ENCODE measurements at places on chromosomes 5 and 9. TPM values are rescaled to one million over a fixed set of nuclear protein-coding genes. Genes with fewer than 3 reads are reported as not detected.

The PDE8B gene
- 0.70 TPM for total RNA-seq

DNA sequence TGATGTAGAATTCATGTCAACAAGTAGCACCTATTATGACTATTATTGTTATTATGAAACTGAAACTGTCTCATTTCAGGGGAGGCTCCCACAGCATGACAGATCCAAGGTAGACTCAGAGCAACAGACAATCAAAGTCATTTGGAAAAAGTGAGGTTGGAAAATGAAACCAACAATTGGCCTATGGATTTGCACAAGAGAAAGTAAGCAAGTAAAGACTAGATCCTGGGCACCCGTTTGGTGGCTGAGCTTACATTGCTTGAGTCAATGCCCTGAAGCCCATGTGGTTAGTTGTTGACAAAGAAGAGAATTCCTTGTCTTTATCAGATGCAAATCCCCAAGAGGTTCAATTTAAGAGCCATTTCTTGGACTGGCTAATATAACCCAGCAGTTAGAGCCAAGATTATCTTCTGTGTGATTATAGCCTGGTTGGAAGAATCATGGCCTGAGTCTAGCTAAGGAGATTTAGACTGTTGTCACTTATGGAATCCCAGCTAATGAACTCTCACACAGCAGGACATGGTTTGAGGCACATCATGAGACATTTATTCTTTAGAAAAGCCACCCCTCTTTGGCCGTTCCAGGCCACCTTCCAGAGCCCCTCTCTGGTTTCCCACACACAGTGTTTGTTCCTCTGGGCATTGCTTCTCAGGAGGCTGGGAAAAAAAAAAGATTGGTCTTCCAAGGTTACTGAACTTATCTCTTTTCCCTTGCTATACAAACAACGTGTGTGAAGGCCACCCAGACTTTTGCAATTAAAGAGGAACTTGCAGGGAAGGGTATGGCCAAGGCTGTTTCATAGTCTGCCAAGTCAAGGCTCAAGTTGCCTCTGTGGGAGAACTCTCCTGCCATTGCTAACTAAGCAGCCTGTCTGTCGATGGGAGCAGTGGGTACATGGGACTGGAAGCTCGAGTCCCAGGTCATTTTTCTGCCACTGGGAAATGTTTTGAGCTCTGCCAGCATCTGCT lies 399.5 kb downstream of the ENC1 start:
- DNase-seq = no peak

DNA sequence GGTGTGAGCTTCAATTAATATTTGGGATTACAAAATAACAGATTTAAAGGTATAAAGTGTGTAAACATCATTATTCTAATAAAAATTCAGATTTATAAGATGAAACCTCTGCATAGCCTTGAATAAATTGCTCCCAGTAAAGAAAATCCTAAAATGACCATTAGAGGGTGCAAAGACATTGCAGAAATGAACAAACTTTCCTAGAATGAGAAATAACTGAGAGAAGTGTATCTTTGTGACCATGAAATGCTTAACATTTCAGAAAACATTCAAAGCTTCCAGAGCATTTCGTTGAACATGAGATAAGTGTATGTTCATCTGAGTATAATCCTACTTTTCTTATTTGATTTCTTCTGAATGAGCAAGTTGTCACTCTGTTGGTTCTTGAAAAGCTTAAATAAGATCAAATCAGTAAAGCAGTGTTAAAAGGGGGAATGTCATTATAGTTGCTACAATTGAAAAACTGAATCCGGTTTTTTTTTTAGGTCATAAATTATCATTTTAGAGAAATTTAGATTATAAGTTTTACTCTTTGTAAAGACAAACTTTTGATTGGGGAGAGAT lies 24.7 kb upstream of the NUDT12 start:
- DNase-seq = no peak

DNA sequence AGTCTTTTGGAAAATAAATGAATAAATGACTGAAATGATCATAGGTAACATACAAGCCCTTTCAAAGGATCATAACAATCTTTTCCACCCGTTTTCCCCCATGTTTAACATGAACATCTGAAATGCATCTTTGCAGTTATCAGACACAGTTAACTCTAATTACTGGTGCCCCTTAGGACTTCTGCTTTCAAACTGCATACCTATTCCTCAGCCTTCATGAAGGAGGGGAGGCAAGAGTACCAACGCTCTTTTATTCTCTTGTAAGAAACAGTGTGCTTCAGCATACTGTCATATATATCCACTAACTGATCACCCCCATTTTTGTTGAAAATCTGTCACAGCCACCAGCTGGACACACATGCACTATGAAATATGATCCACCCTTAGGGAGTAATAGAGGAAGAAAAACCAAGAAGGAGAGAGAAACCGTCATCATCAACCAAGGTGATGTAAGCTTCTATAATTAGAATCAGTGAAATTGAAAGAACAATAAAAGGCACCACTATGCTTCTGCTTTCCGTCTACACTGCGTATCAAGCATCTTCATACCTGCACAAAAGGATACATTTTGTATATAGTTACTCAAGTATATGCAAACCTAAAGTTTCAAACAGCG lies 98.7 kb downstream of the RAPGEF6 start:
- DNase-seq = no peak
